ENCODE measurements at places on chromosomes 3 and 15.

DNA sequence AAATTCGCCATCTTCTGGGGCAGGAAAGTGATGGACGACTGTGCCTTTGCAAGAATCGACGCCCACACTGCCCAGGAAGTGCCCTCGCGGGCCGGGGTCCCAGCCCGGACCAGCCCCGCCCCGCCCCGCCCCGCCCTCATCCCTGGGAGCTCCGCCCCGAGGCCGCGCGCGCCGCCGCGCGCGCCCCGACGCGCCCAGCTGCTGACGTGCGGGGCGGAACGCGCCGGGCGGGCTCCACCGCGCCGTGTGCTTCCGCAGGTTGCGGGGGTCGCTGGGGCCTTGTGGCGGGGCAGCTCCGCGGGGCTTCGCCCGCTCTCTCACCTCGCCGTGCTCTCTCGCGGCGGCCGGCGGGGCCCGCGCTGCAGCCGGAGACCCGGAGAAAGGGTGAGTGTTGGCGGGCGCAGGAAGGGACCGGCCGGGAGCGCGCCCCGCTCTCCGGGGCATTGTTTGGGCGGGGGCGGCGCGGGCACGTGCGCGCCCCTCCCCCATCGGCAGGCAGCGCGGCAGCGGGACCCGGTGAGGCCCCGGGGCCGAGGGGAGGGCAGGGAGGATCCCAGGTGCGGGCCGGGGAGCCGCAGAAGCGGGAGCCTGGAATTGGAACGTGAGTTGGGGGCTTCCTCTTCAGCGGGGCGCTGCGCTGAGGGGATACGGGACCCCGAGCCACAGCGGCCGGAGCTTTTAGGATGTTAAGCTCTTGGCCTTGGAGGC is at the start of gene YEATS2:
TSS of gene YEATS2 (plus strand) at position 188 of the 708 bp plus-strand sequence. CDS start 17,366 bp downstream, outside the sequence.
- peak; percentile 67 for DNase-seq

GRCh38 chr3:159025733-159026132 is 223.9 kb downstream of the MFSD1 start:
- DNase-seq: no peak

DNA sequence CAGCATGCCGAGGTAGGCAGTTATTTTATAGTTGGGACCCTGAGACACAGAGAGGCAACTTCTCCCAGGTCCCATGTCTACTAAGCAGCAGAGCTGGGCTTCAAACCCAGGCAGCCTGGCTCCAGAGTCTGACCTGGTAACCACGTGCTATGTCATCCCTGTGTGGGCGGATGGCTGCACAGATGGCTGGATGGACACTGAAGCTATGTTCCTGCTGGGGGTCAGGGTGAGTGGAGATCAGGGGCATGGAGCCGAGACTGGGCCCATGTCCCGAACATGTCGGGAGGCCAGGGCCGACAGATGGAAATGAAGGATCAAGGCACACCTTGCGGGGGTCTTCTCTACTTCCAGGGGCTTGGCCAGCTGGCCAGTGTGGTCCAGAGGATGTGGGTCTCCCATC is 9.3 kb upstream of the FBLN2 start:
- no peak for DNase-seq

GRCh38 chr3:87359826-87360225 is 83.4 kb upstream of the POU1F1 start:
- DNase-seq: no peak

DNA sequence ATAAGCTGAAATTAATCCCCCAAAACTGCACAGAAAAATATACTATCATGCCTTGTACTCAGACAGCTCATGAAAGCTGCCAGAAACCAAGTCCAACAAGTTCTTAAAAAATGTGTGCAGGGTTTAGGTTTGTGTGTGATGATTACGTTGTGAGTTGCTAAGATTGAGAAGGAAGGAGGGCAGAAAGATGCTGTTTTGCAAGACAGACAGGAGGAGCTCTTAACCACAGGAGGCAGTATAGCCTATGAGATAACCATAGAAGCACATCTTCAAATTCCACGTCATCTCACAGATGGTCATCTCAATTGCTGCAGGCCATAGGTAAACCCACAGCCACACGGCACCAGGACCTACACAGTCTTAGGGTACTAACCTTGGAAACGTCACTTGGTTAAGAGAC is 191.9 kb downstream of the STT3B start:
- DNase-seq: no peak

DNA sequence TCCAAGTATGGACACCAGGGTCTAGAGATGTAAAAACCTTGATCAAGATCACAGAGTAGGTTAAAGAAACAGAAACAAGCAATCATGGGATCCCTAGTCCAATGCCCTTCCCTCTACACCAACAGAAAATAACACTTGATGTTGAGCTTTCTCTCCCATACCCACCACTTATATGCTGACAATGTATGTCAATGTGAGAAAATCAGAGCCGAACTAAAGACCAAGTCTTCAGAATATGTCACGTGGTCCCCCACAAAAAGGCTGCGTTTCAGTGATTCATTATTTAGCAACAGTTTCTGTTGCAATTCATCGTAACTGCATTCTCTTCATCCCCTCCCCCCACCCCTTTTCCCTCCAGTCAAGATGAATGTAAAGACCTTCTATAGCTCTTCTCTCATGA is 278.9 kb upstream of the STT3B start:
- DNase-seq: peak; percentile 10

DNA sequence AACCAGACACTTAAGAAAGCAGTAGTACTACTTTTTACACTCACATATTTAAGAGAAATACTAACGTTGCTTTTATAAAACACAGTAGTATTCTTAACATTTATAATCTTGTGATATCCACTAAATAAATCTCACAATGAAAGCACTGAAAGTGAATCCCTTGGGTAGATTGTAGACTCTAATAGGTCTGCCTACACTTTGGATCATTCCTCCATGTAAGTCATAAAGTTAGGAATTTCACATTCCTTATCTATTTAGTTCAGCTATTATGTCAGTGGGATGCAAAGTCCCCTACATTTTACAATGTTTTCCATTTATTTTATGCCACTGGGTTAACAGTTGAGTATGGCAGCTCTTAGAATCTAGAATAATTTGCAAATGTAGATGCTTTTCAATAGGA is 330.7 kb downstream of the LSAMP start:
- DNase-seq: no peak
